ENCODE measurements at places on chromosomes 5 and 9. TPM values are rescaled to one million over a fixed set of nuclear protein-coding genes. Genes with fewer than 3 reads are reported as not detected.

Gene FOXD4
- total RNA-seq, result 0.44 TPM

DNA sequence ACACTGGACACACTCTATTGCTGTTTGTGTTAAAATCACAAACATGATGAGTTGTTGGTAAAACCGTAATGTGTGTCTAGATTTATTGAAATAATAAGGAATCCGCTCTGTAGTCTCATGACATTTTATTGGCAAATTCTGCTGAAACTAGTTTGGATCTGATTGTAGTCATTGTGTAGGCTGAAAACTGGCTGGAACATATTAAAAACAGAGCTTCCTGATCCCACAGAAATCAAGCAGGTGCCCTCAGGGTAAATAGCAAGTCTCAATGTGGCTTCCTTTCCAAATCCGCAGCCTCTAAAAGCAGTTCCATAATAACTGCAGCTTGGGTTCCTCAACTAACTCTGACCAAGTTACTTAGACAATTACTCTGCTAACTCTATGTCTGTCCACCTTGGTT, 427.5 kb upstream of the KIF2A start:
- H3K4me1 ChIP-seq, result no peaks in the 10 kb centered on the region
- no peak overlapping the region for H3K27ac ChIP-seq
- H3K36me3 ChIP-seq, result no peaks in the 10 kb centered on the region

Gene CDK9
- 60.0 TPM for total RNA-seq

GRCh38 chr5:77218263-77218662, 7.8 kb downstream of the PDE8B start:
- H3K4me1 ChIP-seq, result no peaks in the 10 kb centered on the region
- H3K36me3 ChIP-seq, result no peaks in the 10 kb centered on the region
- no peaks in the 10 kb centered on the region for H3K27me3 ChIP-seq
- DNase-seq, result no peak
- no peak overlapping the region for H3K27ac ChIP-seq

GRCh38 chr9:136688274-136689107, 1.2 kb upstream of the AGPAT2 start:
- no peaks in the 10 kb centered on the region for H3K27me3 ChIP-seq
- no peak overlapping the region for H3K4me3 ChIP-seq
- H3K4me1 ChIP-seq, result peaks cover 8% of the 10 kb centered on the region
- peak overlapping the region; percentile 81 for H3K27ac ChIP-seq

DNA sequence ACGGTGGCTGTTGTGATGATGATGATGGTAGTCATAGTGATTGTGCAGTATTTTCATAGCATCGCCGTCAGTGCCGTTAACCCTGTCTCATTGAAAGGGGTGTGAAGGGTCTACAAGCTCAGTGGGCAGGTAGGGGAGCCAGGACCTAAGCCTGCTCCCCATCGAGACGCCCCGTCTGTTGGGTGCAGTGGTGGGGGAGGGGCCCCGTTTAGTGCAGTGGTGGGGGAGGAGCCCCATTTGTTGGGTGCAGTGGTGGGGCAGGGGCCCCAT, 68.6 kb downstream of the COL5A1 start:
- H3K27me3 ChIP-seq, result no peaks in the 10 kb centered on the region
- H3K27ac ChIP-seq, result peak overlapping the region; percentile 2
- H3K4me1 ChIP-seq, result no peaks in the 10 kb centered on the region
- no peak for DNase-seq
- no peak overlapping the region for H3K4me3 ChIP-seq
- no peaks in the 10 kb centered on the region for H3K36me3 ChIP-seq

- no peaks in the 10 kb centered on the region for H3K36me3 ChIP-seq
- no peak for DNase-seq
- H3K4me3 ChIP-seq, result no peak overlapping the region
These were observed 264.8 kb upstream of the TRIM32 start for GRCh38 chr9:116422119-116422979.

GRCh38 chr9:96199006-96199405, 103.0 kb downstream of the HSD17B3 start:
- no peak overlapping the region for H3K4me3 ChIP-seq
- H3K27me3 ChIP-seq, result no peaks in the 10 kb centered on the region
- H3K4me1 ChIP-seq, result no peaks in the 10 kb centered on the region
- no peak for DNase-seq

Gene FBP2
- not detected for total RNA-seq

DNA sequence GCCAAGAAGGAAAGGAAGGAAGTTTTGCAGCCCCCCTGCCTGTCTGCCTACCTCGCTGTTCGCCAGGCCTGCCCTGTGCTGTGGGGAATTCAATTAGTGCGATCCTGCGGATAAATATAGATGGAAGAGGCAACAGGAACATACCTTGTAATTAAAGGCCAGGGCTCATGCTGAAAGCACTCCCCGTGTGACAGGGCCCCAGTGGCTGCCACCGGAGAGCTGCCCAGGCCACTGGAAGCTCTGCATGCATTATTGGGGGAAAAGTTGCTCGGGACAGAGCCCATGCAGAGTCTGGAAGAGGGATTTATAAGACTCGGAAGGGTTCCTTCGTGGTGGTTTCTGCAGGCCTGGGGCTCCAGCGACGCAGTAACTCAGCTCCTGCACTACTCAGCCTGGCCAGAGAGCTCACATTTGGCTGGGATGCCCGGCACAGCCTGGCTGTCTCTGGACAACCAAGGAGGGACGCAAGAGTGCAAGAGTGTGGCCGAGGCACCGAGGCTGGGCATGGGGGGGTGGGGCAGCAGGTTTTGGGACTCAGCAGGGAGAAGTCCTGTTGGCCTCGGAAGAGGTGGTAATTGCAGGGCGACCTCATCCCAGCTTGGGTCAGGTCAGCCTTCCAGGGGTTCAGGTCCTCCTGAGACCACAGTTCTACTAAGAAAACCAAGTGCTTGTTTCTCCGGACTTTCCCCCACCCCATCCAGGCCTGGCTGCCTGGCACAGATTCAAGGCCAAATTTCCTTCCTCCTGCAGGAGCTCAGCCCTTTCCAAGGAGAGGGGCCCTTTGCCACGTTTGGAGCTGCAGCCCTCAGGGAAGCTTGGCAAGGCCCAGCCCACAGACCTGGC, 68.1 kb upstream of the GGTA1 start:
- peak overlapping the region; percentile 55 for H3K27ac ChIP-seq
- no peaks in the 10 kb centered on the region for H3K36me3 ChIP-seq
- peaks cover 15% of the 10 kb centered on the region for H3K4me1 ChIP-seq
- H3K4me3 ChIP-seq, result peak overlapping the region; percentile 20

DNA sequence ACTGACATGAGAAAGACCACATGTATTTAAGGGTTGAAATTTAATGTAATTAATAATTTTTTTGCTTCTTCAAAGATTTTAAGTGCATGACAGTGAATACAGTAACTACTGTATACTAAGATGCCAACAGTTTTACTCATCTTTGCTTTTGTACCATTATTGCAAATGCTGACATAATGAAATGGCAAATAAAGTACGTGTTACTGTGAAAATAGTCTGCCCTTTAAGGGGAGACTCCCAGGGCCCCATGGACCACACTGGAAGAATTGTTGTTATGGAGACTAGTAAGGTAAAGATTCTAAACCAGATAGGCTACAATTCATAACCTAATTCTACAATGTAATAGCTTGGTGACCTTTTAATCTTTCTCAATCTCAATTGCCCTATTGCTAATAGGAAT, 84.7 kb downstream of the NR3C1 start:
- H3K36me3 ChIP-seq, result no peaks in the 10 kb centered on the region
- H3K4me3 ChIP-seq, result no peak overlapping the region
- no peaks in the 10 kb centered on the region for H3K4me1 ChIP-seq

DNA sequence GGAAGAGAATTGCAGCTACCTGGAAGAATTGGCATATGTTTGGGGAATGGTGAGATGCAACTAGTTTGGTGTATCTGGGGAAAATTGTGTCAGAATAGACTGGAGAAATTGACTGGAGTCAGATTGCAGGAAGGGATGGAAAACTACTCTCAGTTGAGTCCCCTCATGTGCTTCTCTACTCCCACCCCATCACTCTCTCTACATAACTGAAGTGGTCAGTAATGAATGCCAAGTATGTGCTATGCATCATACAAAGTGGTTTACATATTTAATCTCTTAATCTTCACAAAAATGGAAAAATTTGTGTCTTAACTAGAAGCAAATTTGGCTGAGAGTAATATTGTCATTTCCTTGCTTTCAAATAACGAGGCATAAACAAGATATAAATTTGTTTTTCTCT, 146.4 kb upstream of the TNC start:
- DNase-seq, result no peak
- H3K4me1 ChIP-seq, result no peaks in the 10 kb centered on the region
- no peak overlapping the region for H3K27ac ChIP-seq

Gene GOLM1
- total RNA-seq, result 17.1 TPM

GRCh38 chr5:142481410-142481809, 156.6 kb upstream of the SPRY4 start:
- no peak for DNase-seq
- H3K4me3 ChIP-seq, result no peak overlapping the region
- H3K27ac ChIP-seq, result no peak overlapping the region
- no peaks in the 10 kb centered on the region for H3K27me3 ChIP-seq

GRCh38 chr9:106119176-106119575, 424.8 kb downstream of the TMEM38B start:
- no peak overlapping the region for H3K4me3 ChIP-seq
- DNase-seq, result no peak
- H3K27me3 ChIP-seq, result no peaks in the 10 kb centered on the region
- H3K36me3 ChIP-seq, result no peaks in the 10 kb centered on the region
- H3K4me1 ChIP-seq, result no peaks in the 10 kb centered on the region

DNA sequence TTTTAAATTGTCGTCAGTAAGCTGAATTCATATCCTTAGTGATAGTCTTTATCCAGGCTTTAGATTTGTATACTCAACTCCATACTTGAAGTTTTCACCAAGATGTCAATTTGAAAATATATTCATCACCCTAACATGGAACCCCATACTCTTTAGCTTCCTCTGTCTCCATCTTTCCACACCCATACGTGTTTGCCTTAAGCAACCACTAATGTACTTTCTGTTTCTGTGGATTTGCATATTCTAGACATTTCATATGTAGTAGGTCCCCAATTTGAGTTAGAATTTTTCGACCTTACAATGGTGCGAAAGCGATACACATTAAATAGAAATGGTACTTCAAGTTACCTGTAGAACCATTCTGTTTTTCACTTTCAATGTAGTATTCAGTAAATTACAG, 65.2 kb downstream of the NSD1 start:
- H3K27me3 ChIP-seq, result no peaks in the 10 kb centered on the region
- no peak overlapping the region for H3K27ac ChIP-seq
- DNase-seq, result no peak
- H3K4me3 ChIP-seq, result no peak overlapping the region

DNA sequence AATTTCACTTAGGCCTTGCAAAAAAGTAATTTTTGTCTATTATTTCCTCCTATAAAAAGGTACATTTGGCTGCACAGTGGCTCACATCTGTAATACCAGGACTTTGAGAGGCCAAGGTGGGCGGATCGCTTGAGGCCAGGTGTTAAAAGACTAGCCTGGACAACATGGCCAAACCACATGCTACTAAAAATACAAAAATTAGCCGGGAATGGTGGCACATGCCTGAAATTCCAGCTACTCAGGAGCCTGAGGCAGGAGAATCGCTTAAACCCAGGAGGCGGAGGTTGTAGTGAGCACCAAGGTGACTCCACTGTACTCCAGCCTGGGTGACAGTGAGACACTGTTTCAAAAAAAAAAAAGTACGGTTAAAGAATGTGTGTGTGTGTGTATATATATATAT, 15.7 kb downstream of the NUP155 start:
- H3K36me3 ChIP-seq, result no peaks in the 10 kb centered on the region
- no peak for DNase-seq
- no peaks in the 10 kb centered on the region for H3K4me1 ChIP-seq

DNA sequence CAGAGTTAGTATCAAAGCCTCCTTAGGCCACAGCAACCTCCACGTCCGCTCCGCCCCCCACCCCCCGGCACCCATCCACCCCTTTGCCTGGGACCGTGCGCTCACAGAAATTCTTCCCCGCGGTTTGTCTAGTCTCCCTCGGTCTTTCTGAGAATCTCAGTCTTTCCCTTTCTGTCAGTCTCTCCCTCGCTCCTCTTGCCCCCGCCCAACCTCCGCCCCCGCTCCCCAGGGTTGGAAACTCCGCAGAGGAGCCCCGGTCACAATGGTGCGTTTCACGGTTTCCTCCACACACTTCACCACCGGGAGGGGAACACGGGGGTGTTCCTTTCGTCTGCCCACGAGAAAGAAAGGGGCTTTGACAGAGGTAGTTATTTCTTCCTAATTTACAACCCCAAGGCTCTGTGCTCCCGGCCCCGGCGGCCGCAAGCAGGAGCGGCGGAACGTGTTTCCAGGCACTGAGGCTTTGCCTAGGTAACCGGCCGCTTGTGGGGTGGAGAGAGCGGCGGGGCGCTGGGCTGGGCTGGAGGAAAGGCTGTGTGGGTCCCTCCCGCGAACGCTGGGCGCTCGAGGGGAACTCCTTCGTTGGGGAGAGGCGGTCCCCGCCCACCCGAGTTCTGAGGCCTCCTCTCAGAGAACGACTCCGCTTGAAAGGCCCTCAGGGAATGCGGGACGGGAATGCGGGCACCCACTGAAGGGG, 2.1 kb downstream of the NR4A3 start:
- H3K27me3 ChIP-seq, result no peaks in the 10 kb centered on the region
- no peak for DNase-seq
- H3K4me1 ChIP-seq, result peaks cover 5% of the 10 kb centered on the region
- H3K36me3 ChIP-seq, result no peaks in the 10 kb centered on the region

DNA sequence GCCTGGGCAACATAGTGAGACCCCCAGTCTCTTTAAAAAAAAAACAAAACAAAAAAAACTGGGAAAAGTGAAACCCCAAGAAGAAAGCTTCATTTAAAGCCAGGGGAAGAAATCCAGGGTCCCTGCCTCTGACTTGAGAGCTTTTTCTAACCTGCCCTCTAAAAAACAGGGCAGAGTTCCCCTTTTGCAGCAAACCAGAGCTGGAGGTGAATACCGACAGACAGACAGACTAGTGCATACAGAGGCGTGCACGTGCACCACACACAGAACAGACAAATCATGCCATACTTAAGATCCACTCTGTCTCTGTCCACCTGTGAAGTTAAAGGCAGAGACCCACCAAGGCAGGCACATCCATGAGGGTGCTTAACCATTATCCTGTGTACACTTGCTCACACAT, 11.7 kb upstream of the AQP3 start:
- DNase-seq, result no peak
- no peaks in the 10 kb centered on the region for H3K4me1 ChIP-seq
- no peak overlapping the region for H3K4me3 ChIP-seq
- peaks cover 16% of the 10 kb centered on the region for H3K36me3 ChIP-seq

- no peak for DNase-seq
- no peaks in the 10 kb centered on the region for H3K36me3 ChIP-seq
- H3K27ac ChIP-seq, result no peak overlapping the region
These were observed 176.4 kb downstream of the KIF4B start for GRCh38 chr5:155189981-155190380.

- DNase-seq, result no peak
- H3K27ac ChIP-seq, result no peak overlapping the region
- no peaks in the 10 kb centered on the region for H3K27me3 ChIP-seq
- H3K36me3 ChIP-seq, result no peaks in the 10 kb centered on the region
- no peaks in the 10 kb centered on the region for H3K4me1 ChIP-seq
These were observed 6.6 kb upstream of the OTULINL start for GRCh38 chr5:14574891-14575508.

Gene GMCL2
- not detected for total RNA-seq

GRCh38 chr5:926417-927171, 33.9 kb downstream of the TRIP13 start:
- no peak for DNase-seq
- H3K36me3 ChIP-seq, result no peaks in the 10 kb centered on the region
